Epithelial cell of esophagus (primary cell): ENCODE measurements at places on chromosomes 6 and 20.

DNA sequence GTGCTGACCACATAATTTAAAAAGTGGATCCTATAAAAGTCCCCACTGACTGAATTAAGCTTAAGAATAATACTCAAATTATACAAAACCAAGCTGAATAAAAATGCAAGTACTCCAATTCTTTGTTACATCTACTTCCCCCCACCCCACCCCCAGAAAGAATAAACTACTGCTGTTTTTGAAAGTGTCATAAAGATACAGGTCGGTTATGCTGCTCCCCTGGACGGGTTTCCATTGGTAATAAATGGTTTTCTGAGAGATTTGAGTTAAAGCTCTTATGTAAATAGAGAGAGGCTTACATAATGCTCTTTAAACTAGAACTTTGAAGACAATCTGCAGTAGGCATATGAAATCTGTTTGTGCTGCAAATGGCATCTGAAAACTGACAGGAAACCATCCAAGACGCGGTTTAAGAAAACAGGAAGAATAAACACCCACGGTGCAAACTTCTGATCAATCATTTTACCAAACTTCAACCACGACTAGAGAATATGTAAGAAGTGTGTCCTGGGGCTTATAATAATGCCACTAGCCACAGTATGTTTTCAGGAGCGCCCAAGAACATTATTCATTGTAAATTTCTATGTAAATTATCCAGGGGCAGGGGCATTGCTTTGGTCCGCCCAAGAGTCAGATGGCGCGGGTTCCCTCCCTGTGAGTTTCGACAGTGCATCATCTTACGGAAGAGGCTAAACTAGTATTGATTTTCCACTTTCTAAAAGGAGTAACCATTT, 10.8 kb upstream of the POU3F2 start:
- DNase-seq: no peak

GRCh38 chr6:14386668-14387067, 269.1 kb downstream of the CD83 start:
- no peak for DNase-seq

- no peak for DNase-seq
These were observed 62.7 kb downstream of the TSHZ2 start for GRCh38 chr20:53034899-53035298.

- no peak for DNase-seq
These were observed 15.3 kb downstream of the GMEB2 start for GRCh38 chr20:63611646-63612045.

- peak; percentile 89 for DNase-seq
These were observed 34.1 kb downstream of the ERGIC3 start for GRCh38 chr20:35575958-35576357.

GRCh38 chr20:63854069-63854765, 7.1 kb upstream of the ABHD16B start:
- DNase-seq: no peak

DNA sequence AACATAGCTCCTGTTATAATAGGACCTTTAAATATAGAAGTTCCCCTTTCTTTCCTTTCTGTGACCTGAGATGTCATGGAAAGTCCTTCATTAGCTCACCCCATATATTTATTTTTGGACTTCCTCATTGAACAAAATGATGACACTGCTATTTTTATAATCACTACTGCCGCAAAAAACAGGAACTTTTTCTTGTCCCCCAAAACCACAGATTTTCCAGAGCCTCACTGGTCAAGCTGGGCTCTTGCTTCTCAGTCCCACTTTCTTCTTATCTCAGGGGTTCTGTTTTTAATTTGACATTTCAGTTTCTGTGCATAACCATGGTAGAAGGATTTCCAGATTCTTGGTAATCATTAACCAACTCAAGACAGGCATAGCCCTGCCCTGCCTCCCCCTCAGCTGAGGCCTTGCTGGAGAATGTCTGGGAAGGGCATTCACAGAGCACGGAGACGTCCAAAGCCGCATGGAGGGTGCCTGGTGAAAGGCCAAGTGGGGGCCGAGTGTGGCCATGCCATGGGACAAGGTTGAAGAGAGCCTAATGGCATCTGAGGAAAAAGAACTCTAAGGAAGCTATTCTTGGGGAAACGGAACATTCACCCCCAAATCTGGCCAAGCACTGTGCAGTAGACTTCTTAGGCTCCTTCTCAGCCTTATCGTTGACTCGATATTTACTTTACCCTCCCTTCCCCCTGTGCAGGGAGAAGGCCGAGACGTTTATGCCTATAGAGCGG, 73.7 kb downstream of the EDN1 start:
- no peak for DNase-seq

DNA sequence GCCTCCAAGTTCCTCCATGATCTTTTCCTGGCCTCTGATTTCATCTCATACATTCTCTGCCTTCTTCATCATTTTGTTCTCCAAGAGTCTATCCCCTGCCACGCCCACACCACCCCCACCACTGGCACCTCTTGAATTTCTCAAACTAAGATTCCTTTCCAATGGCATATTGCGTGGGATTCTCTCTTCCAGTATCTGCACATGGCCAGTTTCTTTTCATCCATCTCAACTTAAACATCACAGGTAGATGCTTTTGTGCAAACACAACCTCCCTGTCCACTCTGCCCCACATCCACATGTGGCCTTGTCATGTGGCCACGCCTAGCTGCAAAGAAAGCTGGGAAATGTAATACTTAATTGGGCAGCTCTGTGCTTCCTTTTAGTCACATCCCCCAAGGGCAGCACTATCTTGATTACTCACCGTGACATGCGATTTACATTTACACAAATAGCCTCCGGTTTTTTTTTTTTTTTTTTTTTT, 33.4 kb upstream of the ZMYND8 start:
- DNase-seq: peak; percentile 98

DNA sequence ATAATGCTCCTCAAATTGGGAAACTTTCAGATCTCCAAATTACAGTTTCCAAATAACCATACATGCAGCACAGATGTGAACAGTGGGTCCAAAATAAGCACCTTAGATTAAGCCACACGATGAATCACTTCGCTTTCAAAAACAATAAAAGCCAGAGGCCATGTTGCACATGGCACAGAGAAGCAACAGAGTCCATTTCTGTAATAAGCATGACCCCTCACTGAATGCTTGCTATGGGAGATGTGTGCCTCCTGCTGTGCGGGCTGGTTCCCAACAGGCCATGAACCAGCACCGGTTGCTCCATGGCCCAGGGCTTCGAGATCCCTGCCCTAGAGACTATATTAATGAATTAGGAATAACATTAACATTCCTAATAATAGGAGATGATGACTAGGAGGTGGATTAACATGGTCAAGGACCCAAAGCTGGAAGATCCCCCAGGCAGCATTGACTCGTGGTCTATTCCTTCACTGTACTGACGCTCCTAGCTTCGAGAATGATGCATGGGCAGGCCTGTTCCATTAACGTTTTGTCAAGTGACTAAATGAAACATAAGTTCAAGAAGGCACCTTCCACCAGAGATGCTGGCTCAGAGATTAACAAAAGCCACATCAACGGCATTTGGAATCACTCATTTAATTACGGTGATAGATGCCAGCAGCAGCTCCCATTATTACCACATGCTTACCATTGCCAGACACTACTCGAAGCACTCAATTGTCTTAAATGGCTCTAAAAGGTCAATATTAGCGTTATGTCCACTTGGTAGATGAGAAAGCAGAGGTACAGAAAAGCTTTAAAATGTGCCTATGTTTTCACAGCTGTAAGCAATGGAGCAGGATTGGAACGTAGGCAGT, 470.6 kb upstream of the AGPAT4 start:
- no peak for DNase-seq

- peak; percentile 55 for DNase-seq
These were observed 60.6 kb upstream of the RIN2 start for GRCh38 chr20:19697415-19697814.

GRCh38 chr6:99446076-99446475, 21.0 kb upstream of the PNISR start:
- DNase-seq: no peak

- DNase-seq: peak; percentile 13
These were observed 86.2 kb upstream of the THBS2 start for GRCh38 chr6:169339731-169340309.

- no peak for DNase-seq
These were observed 411.2 kb downstream of the EYS start for GRCh38 chr6:65295812-65296211.

GRCh38 chr6:53707108-53707897, 41.7 kb upstream of the KLHL31 start:
- no peak for DNase-seq

DNA sequence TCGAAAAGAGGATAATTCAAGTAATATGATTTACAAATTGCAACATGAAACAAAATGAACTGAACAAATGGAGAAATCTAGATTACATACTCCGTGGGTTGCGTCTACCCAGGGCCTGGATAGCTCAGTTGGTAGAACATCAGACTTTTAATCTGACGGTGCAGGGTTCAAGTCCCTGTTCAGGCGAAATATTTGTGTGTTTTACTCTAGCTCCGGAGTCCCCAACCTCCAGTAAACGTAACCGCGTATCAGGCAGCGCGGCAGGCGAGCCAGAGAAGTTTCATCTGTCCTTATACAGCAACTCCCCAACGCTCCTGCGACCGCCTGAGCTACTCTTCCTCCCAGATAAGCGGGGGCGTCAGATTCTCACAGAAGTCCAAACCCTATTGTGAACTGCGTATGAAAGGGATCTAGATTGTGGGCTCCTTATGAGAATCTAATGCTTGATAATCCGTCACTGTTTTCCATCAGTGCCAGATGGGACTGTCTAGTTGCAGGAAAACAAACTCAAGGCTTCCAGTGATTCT, 176.1 kb downstream of the TRIM27 start:
- DNase-seq: peak; percentile 91

DNA sequence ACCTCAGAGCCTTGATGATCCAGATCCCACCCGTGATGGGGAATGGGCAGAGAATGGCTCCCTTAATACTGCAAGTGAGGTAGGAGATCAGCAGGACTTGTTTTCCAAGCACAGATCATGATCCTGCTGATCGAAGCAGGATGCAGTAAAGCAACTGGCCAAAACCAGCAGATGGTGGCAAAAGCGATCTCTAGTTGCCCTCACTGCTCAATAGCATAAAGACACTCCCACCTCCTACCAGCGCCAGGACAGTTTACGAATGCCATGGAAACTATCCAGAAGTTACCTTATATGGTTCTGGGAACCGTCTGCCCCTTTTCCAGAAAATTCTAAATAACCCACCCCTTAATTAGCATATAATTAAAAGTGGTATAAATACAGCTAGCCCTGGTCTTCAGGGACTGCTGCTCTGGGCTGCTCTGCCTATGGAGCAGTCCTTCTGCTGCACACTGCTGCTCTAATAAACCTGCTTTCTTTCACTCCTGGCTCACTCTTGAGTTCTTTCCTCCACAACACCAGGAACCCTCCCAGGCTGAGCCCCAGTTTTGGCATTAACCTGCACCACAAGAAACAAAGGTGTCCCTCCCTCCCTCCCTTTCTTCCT, 415.8 kb downstream of the PREX1 start:
- DNase-seq: no peak

DNA sequence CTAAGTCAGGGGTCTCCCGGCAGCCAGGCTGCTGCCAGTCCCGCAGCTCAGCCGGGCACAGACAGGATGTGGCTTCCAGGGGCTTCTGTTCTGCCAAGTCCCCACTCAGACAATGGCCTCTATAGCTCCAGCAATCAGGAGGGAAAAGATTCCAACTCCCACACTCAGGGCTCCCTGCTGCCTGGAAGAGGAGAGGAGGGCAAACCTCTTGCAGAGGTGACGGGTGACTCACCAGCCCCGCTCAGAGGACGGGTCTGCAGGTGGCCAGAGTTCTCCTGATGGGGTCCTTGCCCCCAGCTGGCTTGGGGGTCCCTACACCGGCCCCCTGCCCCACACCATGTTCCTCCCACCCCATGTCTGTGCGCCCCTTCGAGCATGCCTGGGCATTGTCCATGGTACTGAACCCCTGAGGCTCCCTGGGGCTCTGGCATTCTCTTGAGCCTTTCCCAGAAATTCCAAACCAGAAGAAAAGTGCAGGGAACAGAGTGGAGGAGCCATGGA, 32.6 kb downstream of the NTSR1 start:
- no peak for DNase-seq

DNA sequence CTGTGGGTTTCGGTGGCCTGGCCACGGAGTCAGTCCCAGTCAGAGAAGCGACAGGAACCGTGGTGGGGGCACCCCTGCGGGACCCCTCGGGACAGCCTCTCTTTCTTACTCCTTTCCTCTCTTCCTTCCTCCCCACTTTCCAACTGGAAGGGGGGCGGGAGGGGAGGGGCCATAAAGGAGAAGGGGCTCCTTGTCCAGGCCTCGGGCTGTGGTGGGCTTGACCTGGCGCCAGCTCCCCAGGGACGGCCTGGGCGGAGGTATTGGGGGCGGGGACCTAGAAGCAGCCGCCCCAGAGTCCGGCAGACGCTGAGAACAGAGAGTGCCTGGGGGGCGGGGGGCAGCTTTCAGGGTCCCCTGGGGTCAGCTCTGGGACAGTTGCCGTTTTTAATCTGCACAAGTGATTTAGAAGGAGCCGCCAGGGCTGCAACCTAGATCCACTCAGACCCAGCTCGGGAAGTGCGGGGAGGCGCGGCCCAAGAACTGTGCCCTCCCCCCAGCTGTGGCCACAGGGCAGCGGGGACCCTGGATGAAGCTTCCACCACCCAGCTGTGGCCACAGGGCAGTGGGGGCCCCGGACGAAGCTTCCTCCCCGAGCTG, 6.4 kb upstream of the ABHD16B start:
- DNase-seq: no peak

- no peak for DNase-seq
These were observed 23.2 kb upstream of the STX11 start for GRCh38 chr6:144127097-144127496.

- DNase-seq: no peak
These were observed 13.6 kb downstream of the IP6K3 start for GRCh38 chr6:33732817-33733708.

- DNase-seq: no peak
These were observed 45.0 kb downstream of the ELMO2 start for GRCh38 chr20:46361381-46361780.

DNA sequence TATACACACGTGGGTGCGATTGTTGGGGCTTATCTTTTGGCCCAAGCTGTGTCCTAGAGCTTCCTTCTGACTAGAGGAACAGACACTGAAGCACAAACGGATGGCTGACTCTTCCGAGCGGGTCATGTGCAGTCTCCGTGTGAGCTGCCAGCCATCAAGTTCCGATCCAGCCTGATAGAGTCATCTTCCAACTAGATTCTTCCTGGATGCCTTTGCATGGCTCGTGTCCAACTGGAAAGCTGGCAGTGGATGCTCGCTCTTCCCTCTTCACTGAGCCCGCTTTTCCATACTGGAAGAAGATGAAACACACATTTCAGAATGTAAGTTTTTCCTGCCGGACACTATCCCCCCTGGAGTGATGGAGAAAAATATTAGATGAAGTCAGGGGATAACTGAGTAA, 148.1 kb downstream of the SCML4 start:
- no peak for DNase-seq
